Daoy (cell line): ENCODE measurements at places on chromosomes 3 and 15. TPM values are rescaled to one million over a fixed set of nuclear protein-coding genes. Genes with fewer than 3 reads are reported as not detected.

- DNase-seq: peak; percentile 12
Measured at GRCh38 chr3:130895690-130896488, 2.0 kb downstream of the ATP2C1 start.

DNA sequence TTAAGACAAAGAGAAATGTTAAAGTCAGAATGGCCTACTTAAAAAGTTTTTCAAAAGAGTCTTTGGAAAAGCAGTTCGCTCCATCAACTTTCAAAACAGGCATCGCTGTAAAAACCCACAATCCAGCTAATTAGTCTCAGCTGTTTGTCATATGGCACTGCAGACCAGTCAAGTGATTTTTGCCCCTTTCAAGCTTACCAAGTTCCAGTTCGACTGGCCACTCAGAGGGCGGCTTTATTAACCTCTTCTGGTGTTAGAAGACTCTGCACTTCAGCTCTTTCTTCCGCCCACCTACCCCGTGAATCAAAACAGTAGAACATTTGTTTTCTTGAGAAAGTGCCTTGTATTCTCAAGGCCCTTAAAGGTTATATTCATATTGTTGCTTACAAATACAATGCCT, 19.3 kb downstream of the RAB27A start:
- no peak for DNase-seq

DNA sequence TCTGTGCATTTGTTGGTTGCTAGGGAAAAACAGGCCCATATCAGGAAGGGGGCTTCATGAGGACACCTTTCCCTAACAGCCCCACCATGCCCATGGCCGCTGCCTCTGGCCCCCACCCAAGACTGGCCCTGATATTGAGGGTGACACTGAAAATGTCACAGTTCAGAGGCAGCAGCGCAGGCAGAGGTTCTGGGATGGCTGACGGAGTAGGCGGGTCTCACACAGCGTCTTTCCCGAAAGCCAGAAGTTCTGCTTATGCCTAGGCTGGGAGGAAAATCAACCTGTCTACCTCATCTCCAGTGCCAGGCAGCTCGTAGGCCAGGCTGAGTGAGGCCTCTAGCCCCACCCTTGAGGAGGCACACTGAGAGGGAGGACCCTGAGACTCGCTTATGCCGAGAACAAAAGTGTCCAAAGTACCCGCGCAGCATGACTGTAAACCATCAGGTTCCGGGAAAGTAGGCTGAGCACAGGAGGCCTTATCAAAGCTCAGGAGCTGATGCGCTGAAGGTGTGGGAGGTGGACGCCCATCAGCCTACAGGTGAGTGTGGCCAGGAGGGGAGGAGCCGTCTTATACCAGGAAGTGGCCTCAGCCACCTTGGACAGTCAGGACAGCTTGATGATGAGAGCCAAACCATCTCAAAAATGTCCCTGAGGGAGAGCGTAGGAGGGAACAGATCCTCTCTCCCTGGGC, 27.5 kb downstream of the GRAMD2A start:
- DNase-seq: no peak

DNA sequence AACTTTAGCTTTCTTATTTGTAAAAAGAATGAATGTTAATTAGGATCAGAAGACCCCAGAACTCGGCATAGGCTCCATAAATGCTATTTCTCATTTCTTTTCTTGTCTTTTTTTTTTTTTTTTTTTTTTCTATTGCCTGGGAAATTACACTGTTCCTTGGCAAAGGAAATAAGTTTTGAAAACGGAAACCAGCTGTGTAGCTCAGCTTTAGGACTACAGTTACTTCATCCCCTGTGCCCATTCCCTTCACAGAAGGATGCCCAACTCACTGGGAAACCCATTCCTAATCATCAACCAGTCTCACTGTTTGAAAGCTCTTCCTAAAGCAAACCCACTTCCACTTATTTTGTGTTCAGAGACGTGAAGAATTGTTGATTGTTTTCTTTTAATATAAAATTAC, 254.0 kb upstream of the IL12A start:
- no peak for DNase-seq

GRCh38 chr3:123667784-123668183, 82.9 kb upstream of the HACD2 start:
- DNase-seq: no peak

Gene SIDT1
- 0.11 TPM in 1 of 2 replicates, not detected in the other for total RNA-seq

GRCh38 chr3:188082450-188082849, 71.5 kb upstream of the LPP start:
- DNase-seq: no peak

DNA sequence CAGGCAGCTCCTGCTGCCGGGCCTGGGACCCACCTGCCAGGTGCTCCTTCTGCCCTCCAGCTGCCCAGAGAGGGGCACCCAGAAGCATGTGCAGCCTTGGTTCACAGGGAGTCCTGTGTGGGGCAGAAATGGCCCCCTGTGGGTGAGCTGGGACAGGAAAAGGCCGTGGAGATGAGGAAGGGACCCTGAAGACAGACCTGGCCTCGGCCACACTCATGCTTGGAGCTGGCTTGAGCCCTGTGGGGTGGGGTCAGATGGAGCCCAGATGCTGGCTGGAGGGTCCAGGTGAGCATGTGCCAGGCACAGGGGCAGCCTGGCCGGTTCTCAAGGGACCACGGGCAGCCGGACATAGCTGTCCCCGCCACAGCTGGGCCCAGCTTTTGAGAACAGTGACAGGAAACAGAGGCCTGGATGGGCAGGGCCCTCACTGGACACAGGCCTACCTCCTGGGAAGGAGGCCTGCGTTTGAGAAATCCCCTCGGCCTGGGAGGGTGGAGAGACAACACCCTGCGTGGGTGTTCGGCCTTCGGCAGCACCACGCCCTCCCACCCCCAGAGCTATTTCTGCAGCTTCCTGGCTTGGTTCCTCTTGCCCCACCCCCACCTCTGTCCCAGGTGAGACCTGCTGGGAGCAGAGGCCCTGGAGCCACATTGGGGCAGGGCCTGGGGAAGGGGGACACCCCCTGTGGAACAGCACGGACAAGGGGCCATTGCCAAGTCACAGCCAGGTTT, 132.6 kb upstream of the MEF2A start:
- no peak for DNase-seq

Gene ACTC1
- not detected in 2 replicates for total RNA-seq

Gene GRAMD2A
- 0.77 TPM in 1 of 2 replicates, not detected in the other for total RNA-seq

DNA sequence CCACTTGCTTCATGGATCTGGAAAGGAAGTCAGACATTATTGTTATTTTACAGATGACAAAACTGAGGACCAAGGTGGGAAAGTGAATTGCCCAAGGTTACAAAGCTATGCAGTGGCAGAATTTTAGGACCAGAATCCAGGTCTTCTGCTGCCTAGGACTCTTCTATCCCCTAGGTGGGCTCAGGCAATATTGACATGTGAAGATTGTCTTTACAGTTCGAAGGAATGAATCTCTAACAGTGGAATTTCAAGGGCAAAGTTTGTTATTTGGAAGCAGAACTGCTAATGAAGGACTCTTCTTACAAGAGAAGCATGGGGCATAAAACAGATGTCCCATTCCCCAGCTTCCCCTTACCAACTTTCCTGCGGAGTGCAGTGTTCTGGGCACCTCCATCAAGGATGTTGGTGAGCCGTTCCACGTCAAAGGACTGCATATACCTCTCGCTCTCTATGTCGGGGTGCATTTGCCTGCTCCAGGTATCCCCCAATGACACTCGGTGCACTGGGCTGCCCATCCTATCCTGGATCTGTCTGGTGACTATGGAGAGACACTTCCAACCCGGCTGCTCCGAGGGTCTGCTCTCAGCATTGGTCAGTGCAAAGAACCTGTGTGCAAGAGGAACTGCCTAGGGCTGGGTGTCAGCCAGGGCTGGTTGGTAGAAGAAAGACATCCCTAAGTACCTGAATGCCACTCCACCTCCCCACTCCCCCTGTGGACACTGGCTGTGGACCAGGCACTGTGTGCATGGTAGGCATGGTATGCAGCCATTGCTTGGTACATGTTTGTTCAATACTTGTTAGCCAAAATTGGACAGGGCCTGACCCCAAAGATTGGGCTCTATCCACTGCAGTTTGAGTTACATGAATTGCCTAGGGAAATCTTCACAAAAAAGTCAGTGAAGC, 2.1 kb downstream of the ACOX2 start:
- DNase-seq: no peak

DNA sequence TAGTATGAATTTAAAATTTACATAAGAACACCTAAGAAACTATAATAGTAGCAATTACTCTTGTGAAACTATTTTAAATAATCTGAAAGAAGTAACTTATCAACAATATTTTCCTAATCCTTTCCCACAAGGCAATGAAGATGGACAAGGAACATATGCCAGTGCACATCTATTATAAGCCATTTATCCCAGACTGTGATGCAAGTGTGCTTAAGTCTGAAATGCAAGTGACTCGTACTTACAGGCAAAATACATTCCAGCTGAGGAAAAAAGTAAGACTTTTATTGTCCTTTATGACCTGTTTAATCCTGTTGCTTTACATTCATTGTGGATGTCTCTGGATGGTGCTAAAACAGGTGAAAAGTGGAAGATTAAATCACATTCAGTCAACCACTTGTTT, 709.4 kb downstream of the ZNF385D start:
- DNase-seq: no peak

GRCh38 chr15:67017311-67017710, 48.1 kb upstream of the SMAD3 start:
- no peak for DNase-seq

GRCh38 chr3:9121366-9122001, 128.0 kb downstream of the SRGAP3 start:
- no peak for DNase-seq

DNA sequence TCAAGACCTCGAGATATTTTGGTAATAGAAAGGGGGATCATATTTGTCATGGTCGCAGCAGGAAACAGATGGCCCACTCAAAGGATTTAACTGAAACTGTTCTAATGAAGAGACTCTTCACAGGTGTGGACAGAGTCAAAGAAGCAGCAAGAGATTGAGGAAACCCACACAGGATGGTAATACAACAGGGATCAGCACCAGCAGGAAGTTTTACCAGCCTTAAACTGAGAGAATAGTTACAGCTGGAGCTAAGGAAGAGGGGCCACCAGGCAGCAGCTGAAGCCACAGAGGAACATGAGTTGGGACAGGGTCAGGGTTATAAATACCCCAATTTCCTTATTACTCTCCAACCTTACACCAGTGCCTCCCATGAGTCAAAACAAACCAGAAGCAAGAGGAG, 131.8 kb upstream of the UBE2E2 start:
- DNase-seq: no peak

GRCh38 chr3:150210461-150211110, 197.5 kb upstream of the TSC22D2 start:
- no peak for DNase-seq

DNA sequence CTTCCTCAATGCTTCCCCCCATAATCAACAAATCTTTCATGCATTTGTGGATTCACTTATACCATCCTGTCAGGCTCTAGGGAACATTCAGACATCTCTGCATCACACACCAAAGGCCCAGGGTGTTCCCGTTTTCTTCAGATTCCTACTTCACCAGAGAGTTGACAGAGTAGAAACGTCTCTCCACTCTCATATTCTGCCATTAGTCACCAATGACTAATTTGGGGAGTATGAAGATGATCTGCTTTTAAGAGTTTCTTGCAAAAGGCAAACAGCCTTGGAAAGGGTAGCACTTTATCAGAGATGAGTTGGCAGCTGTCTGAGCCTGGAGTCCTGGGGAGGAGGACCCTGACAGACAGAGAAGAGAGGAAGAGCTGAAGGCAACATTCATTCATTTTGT, 55.8 kb upstream of the DGKG start:
- peak; percentile 73 for DNase-seq

- no peak for DNase-seq
Measured at GRCh38 chr3:10655105-10655504, 149.7 kb upstream of the ATP2B2 start.

Gene NRG4
- 0.15 and 0.34 TPM in 2 replicates for total RNA-seq

DNA sequence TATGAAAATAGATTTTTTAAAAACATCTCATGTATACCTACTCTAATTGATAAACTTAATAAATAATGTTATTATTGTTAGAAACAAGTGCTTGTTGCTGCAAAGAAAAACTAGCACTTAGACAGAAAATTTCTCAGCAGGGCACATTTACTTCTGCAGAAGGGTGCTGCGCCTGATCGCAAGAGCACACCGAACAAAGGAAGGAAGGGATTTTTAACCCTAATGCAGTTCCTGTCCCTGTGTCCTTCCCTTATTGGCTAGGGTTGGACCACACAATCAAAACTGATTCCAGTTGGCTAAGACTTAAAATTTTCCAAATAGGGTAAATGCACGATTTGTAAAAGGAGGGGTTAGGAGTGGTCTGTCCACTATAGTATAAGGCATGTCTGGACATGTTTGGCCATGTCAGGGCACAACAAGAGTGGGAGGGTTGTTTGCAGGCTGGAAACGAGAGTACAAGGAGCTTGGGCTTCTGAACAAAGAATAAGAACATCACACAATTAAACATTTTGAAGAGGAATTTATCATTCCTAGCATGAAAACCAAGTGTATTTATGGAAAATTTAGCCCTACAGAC, 4.7 kb downstream of the DTWD1 start:
- no peak for DNase-seq

DNA sequence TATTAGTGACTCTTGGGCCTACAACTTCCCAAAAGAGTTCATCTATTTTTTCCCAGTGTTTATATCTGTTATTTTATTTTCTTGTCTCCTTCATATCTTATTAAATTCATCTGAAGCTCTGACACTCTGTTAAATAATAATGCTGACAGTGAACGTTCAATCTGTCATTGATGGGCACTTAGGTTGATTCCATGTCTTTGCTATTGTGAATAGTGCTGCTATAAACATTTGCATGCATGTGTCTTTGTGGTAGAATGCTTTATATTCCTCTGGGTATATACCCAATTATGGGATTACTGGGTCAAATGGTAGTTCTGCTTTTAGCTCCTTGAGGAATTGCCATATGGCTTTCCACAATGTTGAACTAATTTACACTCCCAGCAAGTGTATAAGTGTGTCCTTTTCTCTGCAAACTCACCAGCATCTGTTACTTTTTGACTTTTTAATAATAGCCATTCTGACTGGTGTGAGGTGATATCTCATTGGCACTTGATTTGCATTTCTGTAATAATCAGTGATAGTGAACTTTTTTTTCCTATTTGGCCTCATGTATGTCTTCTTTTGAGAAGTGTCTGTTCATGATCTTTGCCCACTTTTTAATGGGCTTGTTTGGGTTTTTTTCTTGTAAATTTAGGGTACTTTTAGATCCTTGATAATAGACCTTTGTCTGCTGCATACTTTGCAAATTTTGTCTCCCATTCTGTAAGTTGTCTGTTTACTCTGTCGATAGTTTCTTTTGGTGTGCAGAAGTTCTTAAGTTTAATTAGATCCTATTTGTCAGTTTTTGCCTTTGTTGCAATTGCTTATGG, 122.5 kb downstream of the LEKR1 start:
- no peak for DNase-seq

DNA sequence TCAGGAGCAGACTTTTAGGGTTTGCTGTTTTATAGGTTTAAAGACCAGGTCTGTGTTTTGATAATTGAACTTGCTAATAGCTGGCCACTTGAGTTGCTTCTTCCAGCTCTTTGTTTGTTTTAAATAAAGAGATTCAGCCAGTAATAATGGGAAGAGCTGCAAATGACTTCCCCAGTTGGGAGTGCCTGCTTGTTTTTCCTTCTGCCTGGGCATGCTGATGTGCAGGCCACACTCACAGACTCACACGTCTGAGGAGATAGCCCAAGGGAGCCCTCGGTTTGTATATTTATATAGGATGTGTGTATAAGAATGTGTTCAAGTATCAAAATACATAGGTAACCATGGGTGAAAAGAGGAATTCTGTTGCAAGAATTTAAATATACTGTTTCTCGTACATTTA, 78.2 kb upstream of the BOC start:
- DNase-seq: no peak

GRCh38 chr3:148077318-148077923, 620.3 kb upstream of the AGTR1 start:
- no peak for DNase-seq

Gene TMIE
- not detected in 2 replicates for total RNA-seq

Gene ALPK3
- 0.11 and 0.24 TPM in 2 replicates for total RNA-seq
